CMK (cell line): ENCODE measurements at places on chromosomes 1 and 21.

DNA sequence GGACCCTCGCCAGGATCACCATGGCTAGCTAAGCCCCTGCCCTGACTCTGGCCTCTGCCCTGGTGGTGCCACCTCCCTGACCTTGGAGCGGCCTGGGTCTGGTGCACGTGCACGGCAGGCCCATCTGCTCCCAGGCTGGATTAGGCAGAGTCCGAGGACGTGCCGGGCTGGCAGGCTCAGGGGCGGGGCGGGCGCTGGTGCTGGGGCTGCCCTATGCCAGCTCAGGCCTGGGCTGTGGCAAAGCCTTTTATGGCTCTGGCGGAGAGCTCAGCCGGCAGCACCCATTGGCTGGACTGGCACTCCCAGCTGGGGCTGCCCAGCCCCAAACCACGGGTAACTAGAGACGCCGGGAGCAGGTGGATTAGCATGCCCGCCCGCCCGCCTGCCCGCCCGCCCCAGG is 17.1 kb upstream of the EDN2 start:
- no peak for DNase-seq

DNA sequence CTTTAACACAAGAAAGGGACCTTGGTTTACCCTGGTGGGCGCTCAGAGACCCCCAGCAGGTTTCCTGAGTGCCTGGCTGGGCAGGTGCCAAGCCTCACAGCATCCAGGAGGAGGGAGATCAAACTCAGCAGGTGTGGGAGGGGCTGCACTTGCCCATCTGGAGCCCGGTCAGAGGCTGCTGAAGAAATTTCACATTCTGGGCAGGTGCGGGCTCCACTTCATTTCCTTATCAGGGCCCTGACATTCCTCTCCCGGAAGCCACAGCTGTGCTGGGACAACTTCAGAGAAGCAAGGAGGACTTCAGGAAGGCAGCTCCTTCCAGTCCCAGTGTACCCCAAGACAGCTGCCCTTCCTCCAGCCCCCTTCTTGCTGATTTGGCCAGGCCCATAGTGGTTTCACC is 82.9 kb downstream of the ITPKB start:
- no peak for DNase-seq

DNA sequence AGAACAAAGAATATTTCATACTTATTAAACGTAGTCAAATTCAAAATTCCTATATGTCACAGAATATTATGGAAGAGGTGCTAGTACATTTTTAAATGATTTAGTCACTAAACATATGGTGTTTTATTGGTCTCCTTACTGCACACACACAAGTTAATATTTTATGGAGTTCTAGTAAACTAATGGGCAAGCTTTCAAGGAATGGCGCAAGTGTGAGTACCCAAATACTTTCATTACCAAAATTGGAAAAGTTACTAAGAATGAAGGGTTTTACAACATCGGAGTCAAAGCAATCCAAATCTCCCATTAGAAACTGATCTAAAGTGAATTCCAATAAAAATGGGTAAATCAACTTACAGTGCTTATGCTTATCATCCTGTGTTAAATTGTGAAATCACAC is 921.9 kb downstream of the ADGRL2 start:
- no peak for DNase-seq

DNA sequence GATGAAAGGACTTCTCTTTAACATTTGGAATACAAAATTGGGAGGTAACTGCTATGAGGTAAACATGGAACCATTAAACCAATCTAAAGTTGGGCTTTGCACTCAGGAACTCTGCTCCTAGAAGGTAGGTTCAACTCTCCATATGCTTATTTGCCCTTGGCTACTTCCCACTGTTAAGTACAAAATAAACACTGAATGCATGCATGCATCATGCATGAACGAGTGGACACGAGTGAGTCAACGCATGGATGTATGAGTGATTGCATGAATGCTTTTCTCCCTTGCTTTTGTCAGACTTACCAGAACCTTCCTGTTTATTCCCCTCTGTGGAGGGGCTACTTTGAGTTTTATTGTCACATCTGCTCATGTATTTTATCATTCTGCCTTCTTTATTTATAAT is 42.4 kb upstream of the RUNX1 start:
- no peak for DNase-seq

DNA sequence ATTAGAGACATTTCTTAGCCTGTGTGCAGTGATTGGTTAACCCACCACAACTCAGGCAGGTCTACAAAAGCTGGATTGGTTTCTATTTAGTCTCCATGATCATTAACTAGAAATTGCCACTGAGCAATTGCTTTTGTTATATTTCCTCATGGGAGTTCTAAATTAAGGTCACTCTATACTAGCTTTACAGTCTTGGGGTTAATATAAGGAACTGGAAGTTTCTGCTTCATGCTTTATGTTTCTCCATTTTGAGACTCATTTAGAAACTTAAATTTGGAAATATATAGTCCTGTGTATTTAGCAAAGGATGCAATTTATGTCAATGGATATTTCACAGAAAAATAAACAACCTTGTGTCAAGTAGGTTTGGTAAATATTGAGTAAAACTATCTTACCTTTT is 137.5 kb downstream of the HLX start:
- DNase-seq = no peak

- peak; percentile 24 for DNase-seq
These were observed 196.2 kb downstream of the ZC3H11B start for GRCh38 chr1:219416598-219417238.

DNA sequence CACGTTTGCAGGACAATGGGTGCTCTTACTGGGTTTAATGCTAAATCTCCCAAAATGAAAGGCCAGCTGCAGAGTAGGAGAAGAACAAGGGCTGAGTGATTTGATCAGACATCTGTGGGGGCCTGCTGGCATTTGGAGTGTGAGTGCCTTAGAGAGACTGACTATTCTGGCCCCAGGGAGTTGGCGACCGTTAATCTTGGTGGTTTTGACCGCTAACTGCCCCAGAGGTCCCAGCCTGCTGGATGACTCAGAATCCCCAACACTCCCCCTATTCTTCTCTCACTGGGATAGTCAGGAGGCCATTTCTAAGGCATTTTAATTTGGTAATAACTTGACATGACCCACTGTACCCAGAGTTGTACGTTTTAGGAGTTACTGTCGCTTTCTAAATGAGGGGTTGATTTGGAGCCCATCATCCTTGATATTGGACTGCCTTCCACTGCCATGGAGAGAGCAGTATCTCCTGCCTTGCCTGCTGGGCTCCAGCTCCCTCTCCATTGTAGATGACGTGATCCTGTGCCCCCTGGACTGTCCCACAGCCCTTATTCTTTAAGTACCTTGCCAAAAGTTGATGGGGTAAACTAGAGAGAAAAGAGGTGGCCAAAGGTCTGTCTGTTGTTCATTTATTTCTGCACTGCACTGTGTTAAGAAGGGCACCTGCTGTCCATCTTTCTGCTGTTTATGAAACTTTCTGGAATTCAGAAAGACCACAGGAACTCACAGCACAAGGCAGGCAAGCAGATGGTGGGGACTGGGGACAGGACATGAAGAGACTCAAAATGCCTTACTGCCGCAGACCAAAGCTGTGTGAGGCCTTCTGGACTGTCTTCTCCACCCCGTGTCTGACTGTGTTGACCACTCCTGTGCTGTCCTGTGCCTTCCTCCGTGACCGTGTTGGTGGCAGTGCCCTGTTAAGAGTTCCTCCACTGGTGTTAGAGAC is 98.2 kb upstream of the ARTN start:
- DNase-seq = peak; percentile 22

GRCh38 chr1:45134461-45134873 is 71.9 kb downstream of the ZSWIM5 start:
- no peak for DNase-seq

- no peak for DNase-seq
These were observed 32.5 kb downstream of the PEX14 start for GRCh38 chr1:10507111-10507879.

DNA sequence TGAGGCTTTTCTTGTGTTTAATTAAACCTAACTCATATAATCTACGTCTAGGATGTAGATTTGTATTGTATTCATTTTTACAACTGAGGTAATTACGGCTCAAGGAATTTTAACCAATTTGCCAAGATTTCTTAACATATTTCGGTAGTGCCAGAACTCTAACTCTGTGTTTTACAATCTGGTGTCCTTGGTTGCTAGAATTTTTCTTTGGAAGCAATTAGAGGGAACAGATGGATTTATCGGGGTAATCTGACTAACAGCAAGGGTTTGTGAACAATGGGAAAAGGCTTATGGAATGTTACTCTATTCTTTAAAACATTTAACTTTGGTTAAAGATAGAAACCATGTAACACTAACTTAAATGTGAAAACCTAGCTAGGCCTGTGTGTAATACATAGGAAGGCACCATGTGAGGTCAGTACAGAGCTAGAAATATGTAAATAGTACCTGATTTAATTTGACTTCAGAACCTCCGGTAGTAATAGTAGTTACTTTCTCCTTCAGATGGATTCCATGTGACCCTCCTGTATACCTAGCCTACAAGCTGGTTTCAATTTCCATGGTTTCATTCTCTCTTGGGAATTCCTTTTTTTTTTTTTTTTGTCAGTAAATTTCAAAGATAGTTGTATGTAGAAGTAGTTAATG is 1.2 kb downstream of the MTF2 start:
- DNase-seq = peak; percentile 33

DNA sequence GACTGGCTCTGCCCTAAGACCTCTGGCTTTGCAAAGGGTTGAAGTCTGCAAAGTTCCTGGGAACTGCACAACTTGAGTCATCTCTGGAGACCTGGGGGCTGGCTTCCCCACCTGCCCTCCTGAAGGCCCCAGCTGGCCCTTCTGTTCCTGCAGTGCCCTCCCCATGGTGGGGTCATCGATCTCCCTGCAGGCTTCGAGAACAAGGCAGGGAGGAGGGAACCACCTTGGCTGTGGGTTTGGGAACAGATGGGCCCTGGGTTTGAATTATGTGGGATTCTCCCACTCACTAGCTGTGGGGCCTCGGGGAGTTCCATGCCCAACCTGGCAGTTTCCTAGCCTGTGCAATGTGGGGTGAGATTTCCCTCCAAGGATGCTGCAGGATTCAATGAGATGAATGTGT is 310.2 kb downstream of the PTPRU start:
- DNase-seq = no peak

- DNase-seq = no peak
These were observed 4.3 kb upstream of the FCRL3 start for GRCh38 chr1:157704878-157705277.

DNA sequence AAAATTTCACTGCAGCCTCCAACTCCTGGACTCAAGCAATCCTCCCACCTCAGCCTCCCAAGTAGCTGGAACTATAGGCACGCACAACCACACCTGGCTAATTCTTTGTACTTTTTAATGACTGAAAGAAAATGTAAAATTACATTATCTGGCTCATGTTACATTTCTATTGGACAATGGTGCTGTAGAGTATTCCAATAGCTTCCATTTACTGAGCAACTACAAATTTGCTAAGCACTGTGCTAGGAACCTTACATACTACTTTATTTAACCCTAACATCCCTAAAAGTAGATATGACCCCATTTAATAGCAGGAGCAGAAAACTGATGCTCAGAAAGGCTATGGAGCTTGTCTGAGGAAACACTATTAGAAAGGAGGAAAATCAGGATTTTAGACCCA is 19.7 kb downstream of the SDE2 start:
- no peak for DNase-seq

- DNase-seq = no peak
These were observed 241.8 kb downstream of the NPHP4 start for GRCh38 chr1:5750186-5751162.

GRCh38 chr1:197774466-197775281 is 606 bp downstream of the DENND1B start:
- peak; percentile 12 for DNase-seq

- no peak for DNase-seq
These were observed 146.7 kb downstream of the HMCN1 start for GRCh38 chr1:185880779-185881333.

- DNase-seq = no peak
These were observed 10.9 kb downstream of the IER5 start for GRCh38 chr1:181099152-181100014.

- no peak for DNase-seq
These were observed 100.4 kb downstream of the CACHD1 start for GRCh38 chr1:64570267-64570855.

DNA sequence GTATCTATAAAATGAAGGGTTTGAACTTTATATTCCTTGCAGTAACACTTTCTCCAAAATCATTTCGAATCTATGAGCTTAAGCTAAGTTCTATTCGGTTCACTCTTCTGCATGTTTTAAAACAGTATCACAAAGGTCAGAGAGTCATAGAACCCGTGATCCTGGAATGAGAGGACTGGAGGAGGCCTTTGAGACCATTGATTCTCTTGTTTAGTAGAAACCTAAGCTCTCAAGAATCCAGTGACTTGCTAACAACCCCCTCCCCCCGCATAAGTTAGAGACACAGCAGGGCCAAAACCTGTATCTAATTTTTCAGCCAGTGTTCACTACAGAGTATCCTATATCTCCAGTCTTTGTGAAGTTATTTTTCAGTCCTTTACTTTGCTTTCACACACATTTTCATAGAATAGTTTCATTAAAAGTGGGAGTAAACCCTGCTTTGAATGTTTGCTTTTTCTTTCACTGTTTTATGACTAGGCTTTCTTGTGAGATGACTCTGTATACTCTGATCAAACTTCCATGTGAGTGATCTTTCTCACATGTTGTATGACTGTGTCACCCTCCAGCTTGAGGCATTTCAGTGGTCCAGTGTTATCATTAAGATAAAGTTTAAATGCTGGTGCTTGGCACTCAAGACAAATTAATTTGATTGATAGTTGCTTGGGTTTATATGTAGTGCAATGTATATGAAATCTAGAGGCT is 275.4 kb upstream of the SGIP1 start:
- no peak for DNase-seq

- no peak for DNase-seq
These were observed 2.8 kb downstream of the HES4 start for GRCh38 chr1:996851-997712.

DNA sequence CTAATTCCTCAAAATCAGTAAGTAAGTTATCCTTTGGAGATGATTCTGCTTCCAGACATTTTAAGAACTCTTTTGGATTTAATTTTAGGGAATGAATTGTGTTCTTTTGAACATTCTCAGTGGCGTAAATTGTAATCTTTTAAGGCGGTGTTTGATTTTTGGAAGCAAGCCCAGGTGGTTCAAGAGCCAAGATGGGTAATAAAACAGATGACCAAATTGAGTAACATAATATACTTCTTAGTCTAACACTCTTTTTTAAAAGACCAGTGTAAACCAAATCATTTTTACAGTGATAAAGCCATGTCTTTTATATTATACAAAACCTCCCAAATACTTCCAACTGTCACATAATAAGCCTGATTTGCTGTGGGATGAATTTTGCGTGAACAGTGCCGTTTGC is 133.8 kb downstream of the LRRC40 start:
- DNase-seq = no peak

GRCh38 chr1:3770047-3770765 is 2.3 kb upstream of the SMIM1 start:
- no peak for DNase-seq

- no peak for DNase-seq
These were observed 431 bp downstream of the EEIG2 start for GRCh38 chr1:108560189-108560873.

GRCh38 chr1:16955186-16955585 is 25.2 kb downstream of the MFAP2 start:
- DNase-seq = no peak

DNA sequence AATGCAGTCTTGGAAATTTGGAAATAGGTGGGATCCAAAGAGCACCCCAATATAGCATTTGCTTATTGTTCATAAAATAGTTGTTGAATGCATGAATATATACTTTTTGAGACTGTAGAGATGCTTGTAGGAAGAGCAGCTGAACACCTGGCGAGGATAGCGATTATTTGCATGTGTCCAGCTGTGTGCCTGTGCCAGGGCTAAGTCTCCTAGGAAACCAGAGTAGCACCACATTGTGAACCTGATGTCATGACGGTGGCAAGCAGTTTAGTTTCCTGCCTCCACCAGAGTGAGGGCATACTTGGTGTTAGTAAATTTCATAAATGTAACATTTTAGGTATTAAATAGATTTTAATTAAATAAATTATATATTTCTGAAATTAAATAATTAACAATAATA is 37.3 kb upstream of the IRF2BP2 start:
- no peak for DNase-seq
